Mucosa of descending colon (tissue), 3 donors: ENCODE measurements at places on chromosomes 13 and 19.

DNA sequence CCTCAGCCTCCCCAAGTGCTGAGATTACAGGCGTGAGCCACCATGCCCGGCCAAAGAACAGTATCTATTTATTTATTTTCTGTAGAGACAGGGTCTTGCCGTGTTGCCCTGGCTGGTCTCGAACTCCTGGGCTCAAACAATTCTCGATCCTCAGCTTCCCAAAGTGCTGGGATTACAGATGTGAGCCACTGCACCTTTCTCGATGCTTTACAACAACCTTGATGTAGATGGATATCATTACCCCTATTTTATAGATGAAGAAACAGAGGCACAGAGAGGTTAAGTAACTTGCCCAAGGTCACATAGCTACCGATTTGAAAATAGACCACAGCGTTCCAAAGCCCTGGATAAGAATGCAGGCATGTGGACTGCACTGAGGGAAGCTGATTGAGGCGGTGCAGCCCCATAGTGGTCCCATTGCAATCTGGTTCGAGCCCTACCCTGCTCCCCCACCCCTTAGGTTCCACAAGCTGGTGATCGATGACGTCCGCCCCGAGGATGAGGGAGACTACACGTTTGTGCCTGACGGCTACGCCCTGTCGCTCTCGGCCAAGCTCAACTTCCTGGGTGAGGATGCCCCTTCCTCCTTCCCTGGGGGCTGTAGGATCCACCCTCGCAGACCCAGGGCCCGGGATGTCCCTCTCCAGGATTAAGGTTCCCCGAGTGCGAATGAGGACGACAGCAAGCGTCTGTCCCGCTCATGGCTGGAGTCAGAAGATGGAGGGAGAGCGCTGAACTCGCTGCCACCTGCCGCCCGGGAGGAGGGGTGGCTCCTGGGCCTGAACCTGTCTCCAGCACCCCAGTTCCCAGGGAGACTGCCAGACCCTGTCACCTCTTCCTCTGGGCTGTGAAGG, 17.9 kb downstream of the MYBPC2 start:
- DNase-seq = no peak

- no peak for DNase-seq
Measured at GRCh38 chr13:114320065-114320464, 5.8 kb downstream of the CHAMP1 start.

GRCh38 chr19:33467851-33468250, 53.7 kb downstream of the PEPD start:
- no peak for DNase-seq

- no peak for DNase-seq
Measured at GRCh38 chr19:13930402-13930801, 7.8 kb downstream of the PODNL1 start.

GRCh38 chr19:35742121-35742724, at the start of gene IGFLR1:
IGFLR1 (minus strand) TSS chr19:35742452; CDS start chr19:35741180, 1,272 bp downstream.
- no peak for DNase-seq

- DNase-seq = peak; percentile 73
Measured at GRCh38 chr13:99686157-99686572, 184.9 kb downstream of the TM9SF2 start.

- no peak for DNase-seq
Measured at GRCh38 chr19:54481326-54481930, 8.3 kb upstream of the CDC42EP5 start.

- DNase-seq = no peak
Measured at GRCh38 chr13:73162912-73163911, 104.4 kb downstream of the KLF5 start.

- DNase-seq = no peak
Measured at GRCh38 chr13:73993661-73994060, 140.5 kb downstream of the KLF12 start.

GRCh38 chr19:7961920-7962626, 18.6 kb upstream of the TIMM44 start:
- no peak for DNase-seq

- DNase-seq = no peak
Measured at GRCh38 chr13:78630511-78630910, 27.2 kb upstream of the POU4F1 start.

GRCh38 chr13:30580852-30581502, 36.7 kb upstream of the USPL1 start:
- DNase-seq = no peak

DNA sequence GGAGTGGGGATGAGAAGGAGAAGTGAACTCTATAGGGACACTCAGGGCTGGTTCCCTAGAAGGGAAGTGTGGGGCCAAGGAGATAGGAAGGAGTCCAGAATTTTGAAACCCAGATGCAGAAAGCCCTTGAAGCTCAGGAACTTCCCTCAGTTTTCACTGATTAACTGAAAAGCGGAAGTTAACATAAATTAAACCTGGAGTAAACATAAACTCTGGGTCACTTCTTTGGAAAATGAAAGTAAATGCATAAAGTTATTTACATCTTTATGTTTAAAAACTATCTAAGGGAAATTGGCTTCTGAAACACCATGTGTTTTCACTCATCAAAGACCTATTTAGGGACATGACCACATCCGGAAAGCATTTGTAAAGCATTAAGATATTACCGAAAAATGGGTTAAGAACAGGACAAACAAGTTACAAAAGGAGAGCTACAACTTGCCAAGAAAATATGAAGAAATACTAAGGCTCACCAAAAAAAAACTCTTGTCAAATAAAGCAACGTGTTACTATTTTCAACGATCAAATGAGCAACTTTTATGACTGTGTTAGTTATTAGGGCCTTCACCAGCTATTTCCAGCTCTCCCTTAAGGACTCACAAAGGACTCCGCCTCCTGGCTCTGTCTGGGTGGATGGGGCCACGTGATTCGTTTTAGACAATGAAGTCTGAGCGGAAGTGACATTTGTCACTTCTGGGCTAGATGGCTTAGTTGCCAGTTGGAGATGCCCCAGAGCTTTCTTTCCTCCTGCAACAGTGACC, 439.1 kb upstream of the ZNF507 start:
- DNase-seq = peak; percentile 4

DNA sequence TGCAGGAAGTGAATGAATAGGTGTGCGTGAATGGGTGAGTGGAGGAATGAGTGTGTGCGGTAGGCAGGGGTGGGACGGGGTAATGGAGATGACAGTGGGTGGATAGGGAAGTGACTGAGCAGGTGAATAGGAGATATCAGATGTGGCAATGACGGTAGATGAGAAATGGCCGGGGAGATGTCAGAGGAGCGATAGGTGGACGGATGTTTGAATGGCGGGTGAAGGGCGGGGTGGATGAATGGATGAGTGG, 1.5 kb downstream of the TTC9B start:
- no peak for DNase-seq

GRCh38 chr13:98496479-98496791, 80.5 kb downstream of the STK24 start:
- DNase-seq = no peak

- DNase-seq = no peak
Measured at GRCh38 chr19:19820774-19821320, 703 bp downstream of the ZNF506 start.

DNA sequence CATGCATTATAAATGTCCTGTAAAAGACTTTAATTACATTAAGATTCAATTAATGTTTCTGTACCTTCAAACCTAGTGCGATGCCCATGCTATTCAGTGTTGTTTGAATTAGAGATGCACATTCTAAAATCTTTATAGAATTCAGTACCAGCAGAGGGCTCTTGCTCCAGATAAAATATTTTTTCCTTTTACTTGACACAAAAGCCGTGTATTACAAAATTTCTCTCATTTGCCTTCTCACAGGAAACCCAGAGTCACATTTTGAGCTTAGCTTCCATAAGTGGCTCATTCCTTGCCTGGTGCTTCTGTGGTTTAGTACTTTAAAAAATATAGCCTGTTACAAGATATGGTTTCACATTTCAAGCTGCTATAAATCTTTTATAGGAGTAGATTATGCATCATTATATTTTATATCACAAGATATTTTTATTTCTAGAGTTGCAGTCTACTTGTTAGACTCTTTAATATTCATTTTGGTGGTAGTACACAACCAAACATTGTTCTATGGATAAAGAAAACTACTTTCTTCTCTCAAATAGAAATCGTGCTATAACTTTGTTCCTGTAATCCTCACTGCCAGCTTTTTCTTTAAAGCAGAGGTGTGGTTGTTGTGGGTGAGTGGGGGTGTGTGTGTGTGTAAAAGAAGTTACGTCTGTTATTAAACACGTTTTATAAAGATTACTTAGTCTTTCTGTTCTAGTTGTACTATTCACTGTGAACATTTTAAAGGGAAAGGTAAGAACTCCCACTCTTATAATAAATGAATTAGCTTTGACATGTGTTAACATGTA, 101.4 kb downstream of the RNF17 start:
- no peak for DNase-seq

- DNase-seq = no peak
Measured at GRCh38 chr19:6856749-6857372, 30.5 kb upstream of the ADGRE1 start.

- DNase-seq = no peak
Measured at GRCh38 chr13:50843257-50844083, at the start of gene DLEU7. DLEU7 (minus strand) TSS chr13:50843692; CDS start chr13:50843646, 46 bp downstream.

DNA sequence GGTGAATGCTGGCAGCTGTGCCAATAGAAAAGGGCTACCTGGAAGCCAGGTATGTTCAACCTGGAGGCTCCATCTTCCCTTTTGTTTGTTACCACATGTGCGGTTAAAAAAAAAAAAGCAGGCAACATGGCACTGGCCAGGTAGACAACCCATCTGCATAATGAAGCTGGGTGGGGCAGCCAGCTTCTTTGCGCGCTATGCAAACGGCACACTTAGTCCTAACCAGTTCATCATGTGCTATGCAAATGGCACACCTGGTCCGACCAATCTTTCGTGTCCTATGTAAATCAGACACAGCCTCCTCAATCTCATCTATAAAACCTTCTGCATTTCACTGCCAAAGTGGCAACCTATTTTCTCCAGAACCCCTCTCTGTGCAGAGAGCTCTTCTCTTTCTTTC, 11.3 kb upstream of the IGSF23 start:
- DNase-seq = peak; percentile 75

DNA sequence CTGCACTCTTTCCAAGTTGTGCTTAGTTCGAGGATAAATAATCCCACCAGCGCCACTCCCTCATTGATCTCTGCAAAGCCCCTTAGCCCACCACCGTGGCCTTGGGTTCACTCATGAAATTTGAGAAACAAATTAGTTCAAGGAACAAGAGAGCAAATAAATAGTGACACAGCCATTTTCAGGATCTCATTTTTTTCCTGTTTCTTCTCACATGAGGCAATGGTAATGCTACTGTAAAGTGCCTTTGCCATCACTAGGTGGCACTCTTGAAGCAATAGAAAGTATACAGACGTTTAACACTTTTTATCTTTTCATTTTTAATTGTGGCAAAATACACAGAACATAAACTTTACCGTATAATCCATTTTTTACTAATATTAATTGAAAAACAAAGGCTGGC, 76.8 kb upstream of the ZNF835 start:
- DNase-seq = no peak

DNA sequence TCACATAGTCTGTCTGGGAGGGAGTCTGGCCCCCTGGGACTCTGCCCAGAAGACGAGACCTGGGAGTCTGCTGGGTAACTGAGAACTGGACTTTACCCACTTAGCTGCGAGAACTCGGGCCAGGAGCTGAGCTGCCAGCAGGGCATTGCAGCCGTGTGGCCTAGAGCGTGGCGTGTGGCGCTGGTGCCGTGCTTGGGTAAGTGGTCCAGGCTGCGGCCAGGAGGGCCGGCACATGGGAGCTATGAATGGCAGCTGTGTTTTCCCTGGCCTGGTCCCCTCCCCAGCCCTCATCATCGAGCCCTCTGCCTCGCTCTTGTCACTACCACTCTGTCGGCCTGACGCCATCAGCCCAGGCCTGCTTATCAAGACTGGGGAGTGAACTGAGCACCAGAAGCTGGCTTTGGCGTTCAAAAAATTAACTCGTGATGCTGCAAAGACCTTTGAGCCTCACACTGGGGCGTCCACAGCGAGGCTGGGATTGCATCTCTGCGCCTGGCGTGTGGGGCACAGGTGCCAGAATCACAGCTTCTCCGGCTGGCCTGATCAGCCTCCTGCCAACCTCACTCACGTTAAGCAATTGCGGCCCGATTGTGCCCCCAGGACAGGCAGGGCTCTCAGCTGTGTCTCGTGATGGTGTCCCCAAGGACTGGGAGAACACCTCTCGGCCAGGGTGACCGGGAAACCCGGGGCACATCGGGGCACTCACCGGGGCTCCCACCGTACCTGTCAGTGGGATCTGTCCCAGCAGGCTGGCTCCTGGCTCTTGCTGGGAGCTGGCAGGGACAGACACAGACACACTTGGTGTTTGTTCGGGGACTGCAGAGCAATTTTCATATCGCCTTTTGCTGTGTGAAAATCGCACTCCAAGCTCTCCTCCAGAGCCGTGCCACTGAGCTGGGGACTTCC, 85.9 kb downstream of the KDM4B start:
- no peak for DNase-seq

GRCh38 chr13:32045982-32046785, 14.6 kb downstream of the FRY start:
- DNase-seq = no peak

DNA sequence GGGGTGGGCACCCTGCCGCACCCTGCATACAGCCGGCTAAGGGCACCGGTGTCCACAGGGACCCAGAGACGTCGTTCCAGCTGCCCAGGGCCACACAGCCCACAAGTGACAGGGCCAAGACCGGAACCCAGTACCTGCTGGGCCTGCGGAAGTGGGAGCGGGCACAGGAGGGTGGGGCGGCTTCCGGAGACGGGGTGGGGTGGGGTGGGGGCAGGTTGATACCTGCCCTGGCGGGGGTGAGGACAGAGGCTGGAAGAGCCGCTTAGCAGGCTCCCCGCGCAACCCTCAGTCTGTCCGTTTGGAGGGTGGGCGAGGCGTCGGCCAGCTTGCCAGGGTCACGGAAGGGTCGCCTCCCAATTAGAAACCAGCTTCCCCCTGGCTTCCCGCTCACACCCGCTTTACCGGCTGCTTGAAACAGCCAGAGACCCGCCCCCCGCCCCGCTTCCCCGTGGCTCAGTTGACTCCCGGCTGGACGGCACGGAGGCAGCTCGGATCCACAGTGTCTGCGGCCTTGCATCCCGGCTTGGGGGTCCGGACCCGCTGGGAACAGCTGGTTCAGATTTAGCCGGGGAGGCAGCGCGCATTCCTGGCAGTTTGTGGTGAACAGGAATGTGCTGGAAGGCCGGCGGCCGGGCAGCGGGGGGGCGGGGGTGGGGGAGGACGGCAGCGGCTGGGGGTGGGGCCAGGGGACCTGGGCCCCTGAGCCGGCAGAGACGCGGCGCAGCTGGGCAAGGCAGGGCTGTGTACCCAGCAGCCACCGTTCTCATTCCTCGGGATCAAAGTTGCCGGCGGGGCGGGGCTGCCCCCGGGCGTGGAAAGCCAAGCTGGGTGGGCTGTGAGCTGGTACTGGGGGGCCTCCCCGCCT, 1.9 kb downstream of the CNN2 start:
- peak; percentile 92 for DNase-seq

DNA sequence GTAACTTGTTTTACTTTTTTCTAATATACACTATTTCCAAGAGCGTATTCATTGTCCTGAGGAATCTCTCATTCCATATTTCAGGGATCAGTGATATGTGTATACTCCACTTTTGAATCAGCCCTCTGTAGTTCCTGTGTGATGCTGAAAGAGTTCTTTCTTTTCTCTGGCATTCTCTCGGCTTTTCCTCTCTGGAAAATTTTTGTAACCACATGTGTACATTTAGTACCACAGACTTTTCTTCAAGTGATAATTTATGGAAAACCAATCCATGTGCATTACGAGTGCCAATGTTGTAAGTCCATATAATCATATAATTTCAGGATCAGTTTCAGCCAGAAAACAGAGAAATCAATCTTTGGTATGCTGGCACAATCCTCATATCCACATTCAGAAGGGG, 102.2 kb upstream of the MBNL2 start:
- no peak for DNase-seq
